Endothelial cell (in vitro differentiated cells): ENCODE measurements at places on chromosomes 2 and 18. TPM values are rescaled to one million over a fixed set of nuclear protein-coding genes. Genes with fewer than 3 reads are reported as not detected.

The AQP12A gene
- total RNA-seq, result not detected

The PROC gene
- not detected for total RNA-seq

DNA sequence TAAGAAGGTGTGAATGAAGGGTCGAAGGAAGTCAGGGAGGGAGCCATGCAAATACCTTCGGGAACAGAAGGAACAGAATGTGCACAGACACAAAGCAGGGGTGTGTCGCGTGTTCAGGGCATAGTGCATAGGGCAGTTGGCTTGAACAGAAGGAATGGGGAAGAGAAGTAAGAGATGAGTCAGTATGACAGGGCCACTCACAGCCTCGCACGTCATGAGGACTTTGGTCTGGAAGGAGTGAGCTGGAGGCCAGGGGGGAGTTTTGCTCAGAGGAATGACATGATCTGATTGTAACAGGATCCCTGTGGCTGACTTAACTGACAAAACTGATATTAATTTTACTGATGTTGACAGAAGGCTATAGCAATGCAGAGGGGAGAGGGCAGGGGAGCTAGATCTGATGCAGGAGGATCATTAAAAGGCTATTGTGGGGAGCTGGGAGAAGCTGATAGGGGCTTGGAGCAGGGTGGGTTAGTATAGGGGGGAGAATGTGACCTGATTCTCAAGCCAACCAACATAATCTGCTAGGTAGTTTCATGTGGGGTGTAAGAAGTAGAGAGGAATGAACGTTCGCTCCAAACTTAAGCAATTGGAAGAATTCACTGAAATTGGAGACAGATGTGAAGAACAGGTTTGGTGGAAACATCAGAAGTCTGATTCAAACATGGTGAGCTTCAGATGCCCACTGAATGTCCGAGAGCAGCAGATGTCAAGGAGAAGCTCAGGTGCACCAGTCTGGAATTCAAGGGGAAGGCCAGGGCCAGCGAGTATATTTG lies 60.4 kb upstream of the COPS8 start:
- no peaks in the 10 kb centered on the region for H3K36me3 ChIP-seq
- H3K4me1 ChIP-seq, result no peaks in the 10 kb centered on the region
- no peak overlapping the region for H3K27ac ChIP-seq
- no peak for DNase-seq
- H3K27me3 ChIP-seq, result no peaks in the 10 kb centered on the region
- no peak overlapping the region for H3K4me3 ChIP-seq

DNA sequence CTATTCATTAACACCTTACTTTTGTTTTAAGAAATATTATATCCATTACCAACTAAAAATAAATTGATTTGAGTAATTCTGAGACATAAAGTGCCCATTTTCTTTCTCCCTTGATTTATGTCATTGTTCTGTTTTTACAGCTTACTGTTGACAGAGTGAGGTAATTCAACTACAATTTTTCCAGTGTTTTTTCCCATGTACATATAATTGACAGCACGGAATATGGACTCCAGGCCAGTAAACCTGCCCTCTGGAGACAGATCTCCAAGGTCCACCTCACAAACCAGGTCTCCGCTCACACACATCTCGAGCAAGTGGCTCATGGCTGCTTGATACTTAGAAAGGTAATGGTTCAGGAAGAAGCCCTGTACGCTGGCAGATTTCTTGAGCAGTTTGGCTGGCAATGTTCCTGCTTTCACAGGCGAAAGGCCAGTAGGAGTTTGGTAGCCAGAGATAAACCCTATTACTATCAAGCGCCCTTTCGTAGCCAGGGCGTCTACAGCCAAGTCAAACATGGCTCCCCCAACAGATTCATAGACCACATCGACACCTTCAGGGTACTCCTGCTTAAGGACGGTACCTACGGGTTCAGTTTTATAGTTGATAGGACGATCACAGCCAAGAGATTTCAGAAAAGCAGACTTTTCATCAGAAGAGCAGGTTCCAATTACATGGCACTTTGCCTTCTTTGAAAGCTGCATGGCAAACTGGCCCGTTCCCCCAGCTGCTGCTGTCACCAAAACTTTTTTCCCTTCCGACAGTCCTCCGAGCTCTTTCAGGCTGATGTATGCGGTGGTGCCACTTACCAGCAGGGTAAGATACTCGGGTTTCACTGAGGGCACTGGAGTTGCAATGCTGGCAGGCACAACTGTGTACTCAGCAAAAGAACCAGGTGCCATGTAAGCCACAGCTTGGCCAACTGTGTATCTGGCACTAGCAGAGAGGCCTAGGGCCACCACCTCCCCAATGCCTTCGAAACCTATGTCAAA lies 7.4 kb downstream of the PTGR3 start:
- peaks cover 7% of the 10 kb centered on the region for H3K27me3 ChIP-seq
- H3K4me1 ChIP-seq, result peaks cover 15% of the 10 kb centered on the region
- peaks cover 13% of the 10 kb centered on the region for H3K36me3 ChIP-seq

DNA sequence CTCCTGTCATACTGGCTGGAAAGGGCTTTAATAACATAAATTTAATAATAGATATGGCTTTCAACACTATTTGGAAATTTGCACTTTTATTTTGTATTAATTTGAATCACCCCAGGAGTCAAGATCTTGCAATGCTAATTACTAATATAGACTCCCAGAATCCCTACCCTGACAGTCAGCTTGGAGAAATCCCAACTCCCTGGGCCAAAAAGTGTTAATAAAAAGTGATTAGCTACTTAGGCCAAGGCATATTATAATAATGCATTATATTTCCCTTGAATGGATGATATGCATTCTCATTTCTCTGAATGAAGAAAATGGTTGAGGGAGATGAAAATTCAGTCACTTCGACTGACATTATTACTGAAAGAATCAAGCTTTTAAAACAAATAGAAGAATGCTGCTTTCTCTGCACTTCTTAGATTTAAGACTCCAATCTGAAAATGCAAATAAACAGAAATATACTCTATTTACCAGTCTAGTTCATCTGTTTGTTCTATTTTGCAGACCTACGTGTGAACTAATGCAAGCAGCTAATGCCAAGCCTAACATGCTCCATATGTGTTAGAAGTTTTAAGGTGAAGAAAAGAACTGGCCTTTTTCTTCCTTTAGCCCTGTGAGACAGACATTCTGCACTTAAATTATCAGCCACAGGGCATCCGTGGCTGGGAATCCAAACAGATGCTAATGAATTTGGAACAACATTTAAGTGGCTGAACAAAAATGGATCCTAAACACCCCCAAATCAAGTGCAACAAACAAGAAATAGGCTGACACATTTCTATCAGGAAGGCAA lies 33.9 kb upstream of the INSIG2 start:
- no peak for DNase-seq
- no peaks in the 10 kb centered on the region for H3K27me3 ChIP-seq
- H3K27ac ChIP-seq, result no peak overlapping the region
- H3K36me3 ChIP-seq, result no peaks in the 10 kb centered on the region

The TRABD2A gene
- total RNA-seq, result 7.2 TPM

DNA sequence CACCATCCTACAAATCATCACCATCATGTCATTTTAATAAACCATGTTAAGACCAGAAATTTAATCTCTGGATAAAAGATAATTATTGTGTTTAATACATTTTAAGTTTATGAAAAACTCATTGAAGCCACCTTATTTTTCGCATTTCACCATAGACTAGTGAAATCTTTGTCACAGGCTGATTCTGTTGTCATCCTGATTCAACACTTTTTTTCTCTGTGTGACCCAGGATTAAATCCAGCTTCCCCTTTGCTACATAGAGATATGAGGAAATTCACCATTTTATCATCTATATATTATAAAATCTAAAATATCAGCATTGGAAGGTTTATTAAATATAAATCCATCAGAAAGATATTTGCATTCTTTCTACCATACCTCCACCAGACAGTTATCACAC lies 29.2 kb upstream of the MRO start:
- no peaks in the 10 kb centered on the region for H3K36me3 ChIP-seq
- no peak overlapping the region for H3K27ac ChIP-seq
- H3K27me3 ChIP-seq, result no peaks in the 10 kb centered on the region

The WNT10A gene
- total RNA-seq, result not detected

The FBXO36 gene
- total RNA-seq, result 3.6 TPM

GRCh38 chr18:46415532-46416252 lies 241.3 kb downstream of the LOXHD1 start:
- H3K4me3 ChIP-seq, result no peak overlapping the region
- no peaks in the 10 kb centered on the region for H3K36me3 ChIP-seq
- no peak overlapping the region for H3K27ac ChIP-seq
- peaks cover 30% of the 10 kb centered on the region for H3K4me1 ChIP-seq
- H3K27me3 ChIP-seq, result peaks cover 3% of the 10 kb centered on the region

DNA sequence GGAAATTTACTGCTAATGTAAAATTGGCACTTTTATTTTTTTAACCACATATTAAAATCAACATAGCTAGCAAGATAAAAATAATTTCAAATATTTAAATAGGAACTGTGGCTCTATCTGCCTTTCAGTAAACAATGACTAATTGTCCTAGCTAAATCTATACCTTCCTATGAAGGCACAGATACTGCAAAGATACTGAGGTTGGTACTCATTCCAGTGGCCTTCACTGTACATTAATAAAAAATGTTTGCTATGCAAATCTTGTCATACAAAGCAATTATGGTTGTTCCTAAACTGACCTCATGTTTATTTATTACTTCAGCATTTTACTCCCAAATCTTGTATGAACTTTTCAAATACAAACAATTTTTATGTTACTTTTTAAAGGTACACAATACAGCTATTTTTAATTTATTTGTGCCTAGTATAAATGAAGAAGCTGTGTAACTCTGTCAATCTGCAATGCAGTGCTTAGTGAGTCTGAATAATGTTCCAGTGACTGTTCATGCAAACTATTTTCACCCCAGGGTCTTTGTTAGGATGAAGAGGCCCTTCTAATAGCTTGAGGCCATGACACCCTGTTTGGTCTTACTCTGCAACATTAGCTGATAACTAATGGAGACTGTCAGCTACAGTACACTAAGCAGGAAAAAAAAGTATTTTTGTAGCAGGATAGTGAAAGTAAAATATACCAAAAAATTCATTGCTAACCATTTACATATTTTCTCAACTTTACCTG lies 9.3 kb upstream of the ERBB4 start:
- H3K27ac ChIP-seq, result no peak overlapping the region
- H3K4me1 ChIP-seq, result peaks cover 2% of the 10 kb centered on the region
- no peak overlapping the region for H3K4me3 ChIP-seq
- DNase-seq, result no peak
- H3K27me3 ChIP-seq, result no peaks in the 10 kb centered on the region
- H3K36me3 ChIP-seq, result no peaks in the 10 kb centered on the region

- DNase-seq, result no peak
- no peaks in the 10 kb centered on the region for H3K36me3 ChIP-seq
- H3K27me3 ChIP-seq, result no peaks in the 10 kb centered on the region
Observed at GRCh38 chr2:213991453-213992108, 419.3 kb upstream of the VWC2L start.

- H3K27me3 ChIP-seq, result peaks cover 5% of the 10 kb centered on the region
- no peak overlapping the region for H3K27ac ChIP-seq
- peak overlapping the region; percentile 63 for H3K4me3 ChIP-seq
- H3K4me1 ChIP-seq, result peaks cover 25% of the 10 kb centered on the region
- no peaks in the 10 kb centered on the region for H3K36me3 ChIP-seq
Observed at GRCh38 chr2:216606551-216607276, 26.5 kb upstream of the IGFBP2 start.

- H3K4me1 ChIP-seq, result no peaks in the 10 kb centered on the region
- no peak overlapping the region for H3K4me3 ChIP-seq
- H3K27ac ChIP-seq, result no peak overlapping the region
- DNase-seq, result no peak
Observed at GRCh38 chr2:22444281-22444680, 940.7 kb upstream of the KLHL29 start.

DNA sequence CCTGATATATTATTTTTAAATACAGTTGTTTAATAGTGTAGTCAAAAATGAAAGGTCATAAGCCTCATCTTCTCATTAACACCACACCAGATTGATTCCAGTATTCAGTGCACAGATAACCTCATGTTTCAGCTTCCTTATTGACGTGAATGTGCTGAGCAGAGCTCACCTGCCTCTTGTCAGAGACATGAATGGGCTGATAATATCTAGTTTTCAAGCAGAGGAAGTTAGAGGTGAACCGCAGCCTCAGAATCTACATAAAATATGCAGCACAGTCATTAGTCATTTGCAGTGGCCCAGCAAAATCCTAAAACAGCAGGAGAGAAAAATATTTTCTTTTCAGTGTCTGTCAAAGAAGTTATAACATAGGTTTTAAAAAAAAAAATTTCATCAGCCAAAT lies 216.2 kb downstream of the GBX2 start:
- H3K27me3 ChIP-seq, result peaks cover 2% of the 10 kb centered on the region
- peaks cover 17% of the 10 kb centered on the region for H3K4me1 ChIP-seq
- no peak overlapping the region for H3K4me3 ChIP-seq
- no peak overlapping the region for H3K27ac ChIP-seq
- no peak for DNase-seq
- H3K36me3 ChIP-seq, result peaks cover 3% of the 10 kb centered on the region

The SERPINB12 gene
- total RNA-seq, result not detected

- no peak overlapping the region for H3K27ac ChIP-seq
- no peaks in the 10 kb centered on the region for H3K27me3 ChIP-seq
- peaks cover 5% of the 10 kb centered on the region for H3K36me3 ChIP-seq
- no peak overlapping the region for H3K4me3 ChIP-seq
- peaks cover 32% of the 10 kb centered on the region for H3K4me1 ChIP-seq
Observed at GRCh38 chr2:158542577-158542976, 85.8 kb downstream of the PKP4 start.

The IL36B gene
- total RNA-seq, result not detected

- DNase-seq, result no peak
- peaks cover 19% of the 10 kb centered on the region for H3K4me1 ChIP-seq
- H3K27me3 ChIP-seq, result no peaks in the 10 kb centered on the region
- no peaks in the 10 kb centered on the region for H3K36me3 ChIP-seq
- H3K4me3 ChIP-seq, result no peak overlapping the region
- H3K27ac ChIP-seq, result no peak overlapping the region
Observed at GRCh38 chr2:150063432-150063889, 424.0 kb downstream of the RND3 start.

- H3K27me3 ChIP-seq, result peaks cover 2% of the 10 kb centered on the region
- H3K36me3 ChIP-seq, result no peaks in the 10 kb centered on the region
- no peak for DNase-seq
- H3K4me3 ChIP-seq, result no peak overlapping the region
Observed at GRCh38 chr2:68658266-68658665, 14.9 kb downstream of the PROKR1 start.

DNA sequence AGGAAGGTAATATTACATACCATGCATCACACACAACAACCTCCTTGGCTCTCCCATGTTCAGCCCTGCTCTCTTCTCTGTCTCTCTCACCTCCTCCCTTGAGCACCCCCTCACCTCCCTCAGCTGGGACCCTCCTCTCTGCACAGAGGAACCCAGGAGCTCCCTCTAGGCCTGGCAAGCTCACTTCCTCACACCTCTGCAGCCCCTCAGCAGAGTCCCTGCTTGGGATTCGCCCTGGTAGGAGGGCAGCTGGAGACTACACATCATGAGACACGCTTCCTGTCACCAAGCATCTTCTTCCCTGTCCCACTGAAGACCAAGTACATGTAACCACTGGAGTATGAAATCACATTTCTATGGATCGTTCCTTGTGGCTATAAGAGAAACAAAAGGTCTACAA lies 51.0 kb downstream of the ADD2 start:
- no peak overlapping the region for H3K4me3 ChIP-seq
- H3K36me3 ChIP-seq, result no peaks in the 10 kb centered on the region
- H3K4me1 ChIP-seq, result peaks cover 7% of the 10 kb centered on the region
